ENCODE measurements at places on chromosomes 4 and X. TPM values are rescaled to one million over a fixed set of nuclear protein-coding genes. Genes with fewer than 3 reads are reported as not detected.

The RBMXL3 gene
- not detected for total RNA-seq

The NRK gene
- total RNA-seq, result not detected

The TBC1D9 gene
- total RNA-seq, result not detected

The GDPD2 gene
- 0.33 TPM for total RNA-seq

The GYPA gene
- total RNA-seq, result not detected

The SOD3 gene
- total RNA-seq, result not detected

The CXCL6 gene
- not detected for total RNA-seq

The GAGE2A gene
- total RNA-seq, result not detected

The NALF2 gene
- total RNA-seq, result 1.8 TPM

The CXorf49 gene
- total RNA-seq, result not detected

The IGSF1 gene
- not detected for total RNA-seq

The KLB gene
- total RNA-seq, result not detected

The IL3RA gene
- total RNA-seq, result 8.2 TPM

The GRIA2 gene
- total RNA-seq, result not detected

The WFS1 gene
- 2.7 TPM for total RNA-seq

The ARHGAP6 gene
- not detected for total RNA-seq

The CT47B1 gene
- total RNA-seq, result not detected

The AREG gene
- not detected for total RNA-seq

The VCX3A gene
- not detected for total RNA-seq

The TMEM150C gene
- not detected for total RNA-seq

The PWWP3B gene
- total RNA-seq, result not detected

The FMR1NB gene
- not detected for total RNA-seq

The VEGFD gene
- not detected for total RNA-seq

The SPANXD gene
- total RNA-seq, result not detected
